WTC11 (cell line): ENCODE measurements at places on chromosomes 4 and X.

GRCh38 chr4:125750828-125751466 is 436.2 kb downstream of the FAT4 start:
- no peak overlapping the region for H3K27ac ChIP-seq
- no peaks in the 10 kb centered on the region for H3K27me3 ChIP-seq
- no peak overlapping the region for H3K4me3 ChIP-seq

GRCh38 chr4:148453833-148454232 is 11.6 kb upstream of the NR3C2 start:
- no peaks in the 10 kb centered on the region for H3K27me3 ChIP-seq
- H3K36me3 ChIP-seq = no peaks in the 10 kb centered on the region
- H3K4me3 ChIP-seq = no peak overlapping the region
- no peak overlapping the region for H3K27ac ChIP-seq
- no peak for DNase-seq

- H3K36me3 ChIP-seq = no peaks in the 10 kb centered on the region
- H3K27me3 ChIP-seq = no peaks in the 10 kb centered on the region; the same call in 1 of the 2 replicates
- DNase-seq = no peak
- H3K4me3 ChIP-seq = no peak overlapping the region
These were observed 64.4 kb downstream of the CHRNA9 start for GRCh38 chr4:40399578-40399977.

DNA sequence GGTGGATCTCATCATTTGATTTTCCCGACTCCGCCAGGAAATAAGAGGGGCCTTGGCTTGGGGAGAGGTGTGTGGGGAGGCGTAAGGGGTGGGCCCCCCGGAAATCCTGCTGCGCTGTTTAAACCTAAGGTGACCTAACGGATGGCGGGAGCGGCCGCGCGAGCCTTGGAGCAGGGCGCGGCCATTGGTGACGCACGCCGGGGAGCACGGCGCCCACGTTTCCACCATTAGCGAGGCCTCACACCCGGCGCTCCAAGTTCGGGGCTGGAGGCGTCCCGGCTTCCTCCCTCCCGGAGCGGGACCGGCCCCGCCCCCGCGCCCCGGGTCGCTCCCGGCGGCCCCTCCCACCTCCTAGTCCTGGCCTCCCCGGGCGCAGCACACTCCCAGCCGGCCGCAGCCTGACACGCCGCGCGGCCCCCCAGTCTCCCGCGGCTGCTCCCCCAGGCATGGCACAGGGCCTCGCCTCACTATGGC is at the start of gene SMS:
Gene SMS (plus strand): TSS at position 354 of the 474 bp plus-strand sequence. CDS start 116 bp downstream, at position 470.
- H3K4me1 ChIP-seq = peaks cover 37% of the 10 kb centered on the region
- peak; percentile 54 for DNase-seq
- peak within 1 kb of the TSS; percentile 70 for H3K4me3 ChIP-seq
- 0 out of 2 replicates have a peak within 1 kb of the TSS, but pooled peaks have one; percentile 74 for H3K27ac ChIP-seq
- H3K36me3 ChIP-seq = no peaks in the 10 kb centered on the region

DNA sequence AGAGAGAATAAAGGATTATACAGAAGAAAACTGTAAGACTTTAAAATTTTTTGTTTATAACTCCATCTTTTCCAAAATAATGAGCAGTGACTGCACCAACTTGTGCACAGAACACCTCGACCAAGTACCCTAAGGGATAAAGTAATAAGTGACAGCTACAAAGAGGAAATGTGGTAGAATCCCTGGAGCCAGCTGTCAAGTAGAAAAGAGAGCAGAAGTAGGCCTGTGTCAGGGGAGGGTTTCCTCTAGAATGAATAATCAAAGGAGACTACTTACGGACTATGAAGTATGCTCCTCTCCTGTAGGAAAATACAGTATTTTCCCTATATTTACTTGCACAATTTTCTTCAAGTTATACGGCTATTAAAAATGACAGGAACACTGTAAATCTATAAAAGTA is 1.2 kb downstream of the EIF1AX start:
- DNase-seq = no peak
- H3K4me3 ChIP-seq = peak overlapping the region; percentile 83
- H3K27me3 ChIP-seq = no peaks in the 10 kb centered on the region
- H3K36me3 ChIP-seq = peaks cover 33% of the 10 kb centered on the region

DNA sequence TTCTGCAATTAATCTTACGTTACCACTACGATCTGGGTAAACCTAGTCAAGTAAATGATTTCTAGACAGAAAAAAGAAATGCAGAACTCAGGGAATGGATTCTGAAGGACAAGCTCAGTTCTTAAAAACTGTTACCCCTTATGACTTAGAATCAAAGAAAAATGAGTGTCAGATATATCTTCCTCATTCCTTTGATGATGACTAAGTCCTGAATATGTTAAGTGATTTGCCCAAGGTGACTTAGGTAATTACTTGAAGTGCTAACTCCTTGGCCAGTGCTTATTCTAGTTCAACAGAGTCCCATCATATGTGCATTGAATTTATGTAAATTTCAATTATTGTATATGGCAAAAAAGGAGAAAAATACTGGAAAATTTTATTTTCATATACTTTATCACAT is 92.5 kb downstream of the PPEF1 start:
- peaks cover 17% of the 10 kb centered on the region for H3K27me3 ChIP-seq
- no peaks in the 10 kb centered on the region for H3K4me1 ChIP-seq
- H3K4me3 ChIP-seq = no peak overlapping the region
- peaks cover 3% of the 10 kb centered on the region; the same call in 1 of the 2 replicates for H3K36me3 ChIP-seq
- no peak overlapping the region for H3K27ac ChIP-seq

DNA sequence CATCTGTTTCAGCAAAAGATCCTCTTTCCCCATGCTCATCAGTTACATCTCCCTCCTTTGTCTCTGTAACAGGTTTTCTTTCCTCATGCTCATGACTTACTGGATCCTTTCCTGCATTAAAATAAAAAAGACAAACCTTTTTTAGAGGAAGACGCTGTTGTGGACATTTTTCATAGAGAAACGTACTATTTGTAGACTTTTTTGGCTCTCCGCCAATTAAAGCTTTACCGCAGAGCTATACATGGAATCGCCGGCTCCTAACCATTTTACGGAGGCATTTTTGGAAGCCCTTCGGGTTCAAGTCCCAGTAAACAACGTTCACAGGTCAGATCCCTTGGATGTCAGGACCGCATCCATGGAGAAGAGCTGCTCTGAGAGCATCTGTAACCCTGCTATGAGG is 1.3 kb downstream of the FAM9C start:
- no peaks in the 10 kb centered on the region for H3K36me3 ChIP-seq
- peaks cover 15% of the 10 kb centered on the region for H3K4me1 ChIP-seq
- H3K27me3 ChIP-seq = no peaks in the 10 kb centered on the region
- H3K27ac ChIP-seq = no peak overlapping the region

DNA sequence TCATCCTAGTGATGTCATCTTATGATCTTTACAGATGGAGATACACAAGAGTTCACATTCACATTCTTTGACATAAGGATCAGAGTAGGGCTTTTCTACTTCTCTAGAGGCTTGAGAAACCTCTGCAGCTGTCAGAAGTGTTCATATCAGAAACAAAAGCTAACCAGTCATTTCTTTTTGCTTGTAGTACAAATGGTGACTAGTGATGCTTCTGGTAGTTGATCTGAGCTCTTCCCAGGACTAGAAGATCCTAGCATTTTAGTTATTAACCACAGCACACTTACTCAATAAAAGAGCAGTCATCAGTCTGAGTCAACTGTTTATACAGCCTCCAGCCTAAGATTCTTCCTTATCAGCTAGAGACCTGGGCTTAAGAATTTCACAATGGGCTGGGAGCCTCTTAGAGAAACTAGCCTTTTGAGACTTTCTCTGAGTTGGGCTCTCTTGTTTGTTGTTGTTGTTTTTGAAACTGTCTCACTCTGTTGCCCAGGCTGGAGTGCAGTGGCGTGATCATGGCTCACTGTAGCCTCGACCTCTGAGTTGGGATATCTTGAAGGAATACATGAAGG is 84.1 kb downstream of the TMEM164 start:
- no peak overlapping the region for H3K4me3 ChIP-seq
- no peak for DNase-seq
- no peaks in the 10 kb centered on the region for H3K27me3 ChIP-seq
- H3K36me3 ChIP-seq = no peaks in the 10 kb centered on the region

- H3K4me1 ChIP-seq = peaks cover 4% of the 10 kb centered on the region
- no peak for DNase-seq
- no peak overlapping the region for H3K4me3 ChIP-seq
- H3K27me3 ChIP-seq = no peaks in the 10 kb centered on the region
- peaks cover 30% of the 10 kb centered on the region for H3K36me3 ChIP-seq
- no peak overlapping the region for H3K27ac ChIP-seq
These were observed 139.8 kb downstream of the PTTG2 start for GRCh38 chr4:38099908-38100407.

DNA sequence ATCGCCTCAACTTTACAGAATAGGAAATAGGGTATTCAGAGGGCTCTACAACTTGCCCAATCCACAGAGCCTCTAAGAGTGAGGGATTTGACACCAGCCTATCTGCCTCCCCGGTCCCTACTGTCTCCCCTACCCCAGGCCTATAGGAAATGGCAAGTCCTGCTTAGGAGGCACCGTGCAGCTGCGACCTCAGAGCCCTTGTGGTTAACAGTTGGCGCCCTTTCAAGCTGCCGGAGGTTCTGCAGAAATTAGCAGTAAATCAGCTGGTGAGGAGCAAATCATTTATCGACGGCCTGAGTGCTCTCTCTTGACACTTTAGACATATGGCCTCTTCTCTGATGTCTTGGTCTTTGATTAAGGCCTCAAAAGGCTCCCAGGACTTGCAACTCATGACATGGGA is 96.9 kb downstream of the CLNK start:
- H3K4me3 ChIP-seq = no peak overlapping the region
- no peak for DNase-seq
- H3K27ac ChIP-seq = no peak overlapping the region
- peaks cover 32% of the 10 kb centered on the region for H3K36me3 ChIP-seq
- H3K27me3 ChIP-seq = no peaks in the 10 kb centered on the region; the same call in 1 of the 2 replicates

DNA sequence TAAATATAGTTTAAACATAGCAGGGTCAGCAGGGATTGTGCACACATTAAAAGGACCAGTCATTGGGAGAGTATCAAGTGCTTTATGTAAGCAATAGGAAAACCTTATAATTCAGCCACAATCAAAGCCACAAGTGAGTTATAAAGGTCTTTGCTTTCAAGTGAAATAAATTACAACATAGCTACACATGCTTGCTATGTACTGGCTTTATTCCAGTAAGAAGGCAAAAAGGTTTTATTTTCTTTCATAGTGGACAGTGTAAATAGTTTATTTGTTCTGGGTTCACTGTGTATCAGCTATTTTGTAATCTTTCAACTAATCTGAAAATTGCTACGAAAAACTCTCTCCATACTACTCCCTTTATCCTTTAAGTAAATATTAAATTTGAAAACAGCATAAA is 691.4 kb downstream of the PCDH7 start:
- DNase-seq = no peak
- H3K36me3 ChIP-seq = no peaks in the 10 kb centered on the region
- no peaks in the 10 kb centered on the region for H3K27me3 ChIP-seq
- peaks cover 1% of the 10 kb centered on the region; the same call in 1 of the 2 replicates for H3K4me1 ChIP-seq
- no peak overlapping the region for H3K27ac ChIP-seq

GRCh38 chr4:1572521-1572920 is 111.6 kb downstream of the FAM53A start:
- peaks cover 45% of the 10 kb centered on the region for H3K4me1 ChIP-seq
- peaks cover 9% of the 10 kb centered on the region for H3K27me3 ChIP-seq
- H3K36me3 ChIP-seq = no peaks in the 10 kb centered on the region
- peak overlapping the region; percentile 47; the same call in 1 of the 2 replicates for H3K27ac ChIP-seq

DNA sequence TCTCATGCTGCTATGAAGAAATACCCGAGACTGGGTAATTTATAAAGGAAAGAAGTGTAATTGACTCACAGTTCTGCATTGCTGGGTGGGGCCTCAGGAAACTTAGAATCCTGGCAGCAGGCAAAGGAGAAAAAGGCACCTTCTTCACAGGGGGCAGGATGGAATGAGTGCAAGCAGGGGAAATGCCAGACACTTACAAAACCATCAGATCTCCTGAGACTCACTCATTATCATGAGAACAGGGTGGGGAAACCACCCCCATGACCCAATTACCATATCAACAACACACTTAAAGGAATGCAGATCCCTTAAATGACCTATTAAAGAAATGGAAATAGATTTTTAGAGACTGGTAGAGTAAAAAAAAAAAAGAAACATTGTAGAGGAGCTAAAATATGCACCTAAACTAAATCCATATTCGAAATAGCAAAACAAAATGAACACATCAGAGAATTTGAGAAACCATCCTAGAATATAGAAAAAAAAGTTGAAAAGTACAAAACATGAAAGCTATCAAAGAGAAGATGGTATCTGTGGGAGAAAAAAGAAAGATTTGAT is 104.3 kb upstream of the UGT8 start:
- peaks cover 73% of the 10 kb centered on the region for H3K4me1 ChIP-seq
- H3K27ac ChIP-seq = peak overlapping the region; percentile 99
- H3K4me3 ChIP-seq = peak overlapping the region; percentile 76

DNA sequence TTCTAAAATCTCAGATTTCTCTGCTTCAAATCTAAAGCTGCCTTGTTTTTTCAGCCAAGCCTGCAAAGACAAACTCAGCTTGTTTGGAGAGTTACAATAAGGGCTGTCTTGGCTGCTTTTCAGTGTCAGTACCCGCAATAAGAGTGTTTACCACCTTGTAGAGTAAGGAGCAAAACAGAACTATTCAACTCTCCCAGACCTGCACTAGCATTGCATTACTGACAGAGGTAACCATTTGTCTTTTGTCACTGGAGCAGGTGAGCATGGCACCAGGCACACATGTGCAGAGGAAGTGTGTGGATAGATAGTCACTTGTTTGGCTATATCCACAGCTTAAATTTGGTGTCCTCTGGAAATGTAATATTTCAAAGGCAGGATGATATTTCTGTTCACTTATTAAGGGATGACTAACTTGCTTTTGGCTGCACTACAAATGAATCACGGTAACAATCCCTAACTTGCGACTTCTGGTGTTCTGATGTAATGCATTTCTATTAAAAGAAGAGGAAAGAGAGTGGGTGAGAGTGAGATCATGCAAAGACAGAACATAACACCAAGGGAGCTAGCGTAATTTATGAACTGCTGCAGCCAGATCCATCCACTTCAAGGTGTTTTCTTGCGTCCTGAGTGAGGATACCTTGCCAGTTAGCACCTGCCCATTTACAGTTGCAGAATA is 38.6 kb downstream of the PTCHD1 start:
- no peak for DNase-seq
- no peak overlapping the region for H3K4me3 ChIP-seq
- no peak overlapping the region for H3K27ac ChIP-seq
- 0 out of 2 replicates have a peak, but pooled peaks cover 12% of the 10 kb centered on the region for H3K4me1 ChIP-seq

DNA sequence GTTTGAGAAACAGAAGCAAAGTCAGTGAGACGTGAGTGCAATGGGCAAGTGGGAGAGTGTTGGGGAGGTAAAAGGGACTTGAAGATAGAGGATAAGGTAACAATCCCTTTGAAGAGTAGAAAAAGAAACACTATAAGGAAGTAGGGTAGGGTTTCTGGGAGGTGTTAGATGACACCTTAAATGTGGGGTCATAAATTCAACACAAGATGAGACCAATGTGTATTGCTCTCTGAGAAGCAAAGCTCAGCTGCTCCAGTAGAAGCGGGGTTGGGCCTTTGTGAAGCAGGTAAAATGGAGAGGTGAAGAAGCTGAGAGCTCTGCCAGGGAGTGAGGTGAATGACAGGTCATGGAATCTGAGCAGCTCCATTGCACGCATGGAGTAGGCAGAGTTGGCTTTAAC is 85.3 kb downstream of the REELD1 start:
- no peaks in the 10 kb centered on the region for H3K4me1 ChIP-seq
- no peaks in the 10 kb centered on the region for H3K27me3 ChIP-seq
- no peak overlapping the region for H3K27ac ChIP-seq
